Cerebellar cortex (tissue), 1 donor: ENCODE measurements at places on chromosomes 12 and 14.
A peak's percentile ranks its signal among the peaks of the same experiment; 100 is the strongest.

DNA sequence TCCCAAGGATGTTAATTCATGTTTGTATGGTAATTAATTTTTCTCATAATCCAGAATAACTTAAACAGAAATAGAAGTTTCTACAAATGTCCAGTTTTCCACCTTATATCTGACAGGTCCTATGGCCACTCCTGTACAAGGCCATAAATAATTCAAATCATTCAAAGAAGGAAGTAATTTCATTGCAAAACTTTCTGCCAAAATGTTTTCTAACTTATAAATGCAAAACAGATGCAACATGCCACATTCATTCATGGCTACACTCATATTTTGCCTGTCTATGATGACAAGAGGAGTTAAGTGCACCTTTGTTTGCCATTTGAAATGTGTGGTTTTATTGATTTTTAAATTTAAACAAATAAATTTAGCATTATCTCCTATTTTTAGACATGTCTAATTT is 34.4 kb downstream of the ITPR2 start:
- DNase-seq: no peak

GRCh38 chr12:29980304-29980703 is 196.6 kb upstream of the TMTC1 start:
- no peak for DNase-seq

DNA sequence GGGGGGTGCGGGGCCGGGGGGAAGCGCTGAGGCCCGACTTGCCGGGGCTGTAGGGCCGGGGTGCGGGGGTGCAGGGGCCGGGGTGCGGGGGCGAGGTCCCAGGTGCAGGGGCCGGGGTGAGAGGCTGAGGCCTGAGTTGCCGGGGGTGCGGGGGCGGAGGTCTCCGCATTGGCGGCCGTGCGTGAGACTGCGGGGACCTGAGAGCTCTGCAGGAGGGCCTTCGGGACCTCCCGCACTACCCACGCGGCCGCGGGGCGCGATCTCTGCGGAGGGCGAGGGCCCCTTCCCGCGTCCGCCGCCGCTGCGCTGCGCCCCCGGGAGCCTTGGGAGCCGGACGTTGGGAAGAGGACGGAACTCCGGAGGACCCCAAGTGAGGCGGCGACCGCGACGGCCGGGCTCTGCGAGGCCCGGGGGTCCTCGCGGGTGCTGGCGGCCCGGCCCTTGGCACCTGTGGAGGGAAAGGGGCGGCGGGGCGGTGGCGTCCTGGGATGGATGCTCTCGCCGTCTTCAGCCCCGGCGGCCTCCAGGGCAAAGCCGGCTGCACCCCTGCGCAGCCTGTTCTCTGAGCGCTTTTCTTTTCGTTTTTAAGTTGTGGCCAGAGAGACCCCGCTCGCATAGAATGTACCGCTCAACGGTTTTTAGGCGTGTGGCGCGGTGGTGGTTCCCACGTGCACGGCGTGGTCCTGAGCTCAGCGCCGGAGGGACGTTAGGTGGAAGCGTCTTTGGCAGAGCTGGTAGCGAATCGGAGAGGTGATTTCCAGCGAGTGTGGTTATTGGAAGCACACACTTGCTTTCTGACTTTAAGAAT is 1.3 kb downstream of the PIWIL1 start:
- DNase-seq: no peak

- peak; percentile 85 for DNase-seq
Measured at GRCh38 chr12:7130701-7131501, 730 bp downstream of the CLSTN3 start.

DNA sequence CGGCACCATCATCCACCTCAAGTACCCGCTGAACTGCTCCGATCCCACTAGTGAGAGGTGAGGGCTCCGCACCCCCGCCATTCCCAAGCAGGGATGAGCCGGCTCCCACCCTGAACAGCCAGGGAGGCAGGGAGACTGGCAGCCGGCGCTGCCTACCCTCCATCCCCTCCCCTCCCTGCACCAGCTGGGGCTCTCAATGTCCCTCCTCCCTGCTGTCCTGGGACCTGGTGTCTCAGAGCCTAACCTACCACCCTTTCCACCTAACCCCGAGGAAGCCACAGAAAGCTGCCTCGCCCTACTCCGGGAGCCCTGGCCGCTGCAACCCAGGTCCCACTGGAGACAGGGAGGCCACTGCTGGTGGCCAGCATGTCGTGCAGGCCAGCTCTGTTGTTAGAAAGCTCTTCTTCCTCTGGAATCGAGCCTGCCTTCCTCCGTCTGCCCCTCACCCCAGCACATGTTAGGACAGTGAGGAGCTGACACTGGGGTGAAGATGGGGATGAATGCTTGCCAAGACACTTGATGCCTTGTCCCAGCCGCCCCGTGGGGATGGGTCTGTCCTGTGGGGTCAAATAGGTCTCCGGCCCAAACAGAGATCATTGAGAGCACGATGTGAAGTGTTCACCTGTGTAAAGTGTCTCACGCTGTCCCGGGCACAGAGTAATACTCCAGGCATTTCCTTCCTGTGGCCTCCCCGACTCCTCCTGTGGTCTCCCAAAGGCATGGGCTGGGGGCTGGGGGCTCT is 1.1 kb downstream of the PTPN6 start:
- no peak for DNase-seq

DNA sequence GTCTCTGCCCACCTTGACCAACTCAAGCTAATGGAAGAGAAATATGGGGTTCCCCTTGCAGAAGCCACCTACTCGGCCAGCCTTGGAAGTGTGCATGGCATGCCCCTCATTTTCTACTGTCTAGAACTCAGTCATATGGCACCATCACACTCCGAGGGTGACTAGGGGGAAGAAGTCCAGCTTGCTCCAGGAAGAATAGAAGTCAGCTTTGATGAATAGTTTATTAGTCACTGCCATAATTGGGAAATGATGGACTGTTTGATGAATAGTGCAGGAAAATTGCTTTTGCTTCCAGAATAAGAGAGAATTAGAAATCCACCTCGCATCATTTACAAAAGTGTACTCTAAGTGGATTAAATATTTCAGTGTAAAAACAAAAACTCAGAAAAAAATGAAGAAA is 1030.6 kb downstream of the VRK1 start:
- no peak for DNase-seq

- no peak for DNase-seq
Measured at GRCh38 chr12:115956659-115957058, 320.8 kb downstream of the MED13L start.

- peak; percentile 79 for DNase-seq
Measured at GRCh38 chr12:5171701-5172100, 128.0 kb downstream of the KCNA5 start.

DNA sequence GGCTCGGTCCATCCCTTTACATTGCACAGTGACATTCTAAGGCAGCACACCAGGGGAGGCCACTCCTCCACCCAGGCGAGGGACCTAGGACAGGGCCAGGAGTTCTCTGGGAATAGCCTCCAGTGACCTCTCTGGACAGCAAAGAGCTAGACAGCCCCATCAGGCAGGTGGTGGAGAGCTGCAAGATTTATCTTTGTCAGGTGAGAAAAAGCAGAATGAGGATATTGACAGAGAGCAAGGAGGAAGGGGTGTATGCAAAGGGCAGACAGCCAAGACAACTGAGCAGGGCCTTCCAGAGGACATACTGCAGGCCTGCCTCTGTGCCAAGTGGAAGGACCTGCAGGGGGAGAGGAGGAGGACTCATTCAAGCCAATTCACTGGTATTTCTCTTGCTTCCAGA is 112.4 kb upstream of the MAX start:
- no peak for DNase-seq
